ENCODE measurements at places on chromosomes 12 and 14. TPM values are rescaled to one million over a fixed set of nuclear protein-coding genes. Genes with fewer than 3 reads are reported as not detected.

The SLC10A1 gene
- not detected for total RNA-seq

The KRT2 gene
- not detected for total RNA-seq

The KRT6C gene
- total RNA-seq = not detected

The GZMB gene
- 1.8 TPM for total RNA-seq

Measured in Right ventricle myocardium inferior (tissue), 1 donor.